ENCODE measurements at places on chromosomes 2 and 18.

DNA sequence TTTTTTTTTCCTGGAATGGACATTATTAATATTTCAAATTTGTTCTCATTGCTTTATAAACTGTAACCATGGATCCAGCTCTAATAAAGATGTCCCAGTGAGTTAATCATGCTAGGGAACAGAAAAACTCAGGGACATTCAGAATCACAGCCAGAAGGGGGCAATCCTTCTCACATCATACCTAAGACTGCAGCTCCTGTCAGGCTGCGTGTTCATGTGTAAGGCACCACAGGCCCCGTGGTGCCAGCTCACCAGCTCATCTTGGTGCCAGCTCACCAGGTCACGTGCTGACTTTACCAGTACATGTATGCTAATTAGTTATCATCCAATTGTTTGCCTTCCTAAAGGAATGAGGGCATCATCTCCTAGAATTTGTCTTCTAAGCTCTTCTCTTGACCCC lies 84.7 kb upstream of the NEDD4L start:
- DNase-seq: peak; percentile 31

DNA sequence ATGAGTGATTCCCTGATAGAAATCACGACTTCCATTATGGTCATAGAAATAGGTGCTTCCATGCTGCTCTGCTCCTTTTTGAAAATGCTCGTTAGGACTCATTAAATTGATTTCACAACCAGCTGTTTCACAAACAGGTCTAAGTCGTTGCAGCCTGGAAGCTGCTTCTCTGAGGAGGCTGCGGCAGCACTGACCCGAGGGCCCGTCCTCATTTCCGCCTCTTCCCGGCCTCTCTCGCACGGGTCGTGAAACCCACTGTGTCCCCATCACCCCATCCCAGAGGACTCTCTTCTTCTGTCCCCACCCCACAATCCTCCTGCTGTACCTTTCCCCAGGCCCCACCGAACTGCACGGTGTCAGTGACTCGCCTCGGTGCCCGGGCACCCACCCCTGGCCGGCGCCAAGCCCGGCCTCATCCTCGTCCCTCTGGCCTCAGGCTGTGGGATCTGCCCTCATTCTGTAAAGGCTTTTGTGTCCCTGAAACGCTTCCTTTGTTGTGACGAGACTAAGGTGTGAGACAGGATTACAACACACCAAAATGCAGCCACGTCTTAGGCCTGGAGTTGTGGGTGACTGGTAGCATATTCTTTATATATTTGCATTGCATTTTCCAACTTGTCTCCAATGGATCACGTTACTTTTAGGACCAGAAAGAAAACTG lies 112.7 kb upstream of the CTDP1 start:
- DNase-seq: no peak

GRCh38 chr2:36376319-36376765 lies 20.8 kb downstream of the CRIM1 start:
- no peak for DNase-seq

DNA sequence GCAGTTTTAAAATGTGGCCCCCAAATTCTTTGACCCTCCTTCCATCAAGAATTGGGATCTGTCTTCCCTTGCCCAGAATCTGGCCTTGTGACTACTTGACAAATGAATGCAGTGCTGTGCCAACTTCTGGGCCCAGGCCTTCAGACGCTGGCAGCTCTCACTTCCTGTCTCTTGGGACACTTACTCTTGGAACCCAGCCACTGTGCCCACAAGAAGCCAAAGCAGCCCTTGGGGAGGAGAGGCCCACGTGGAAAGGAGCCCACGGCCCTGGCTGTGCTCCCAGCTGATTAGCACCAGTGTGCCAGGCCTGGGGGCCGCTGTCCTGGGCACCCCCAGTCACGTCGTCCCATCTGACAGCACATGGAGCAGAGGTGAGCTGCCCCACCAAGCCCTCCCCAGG lies 56.6 kb downstream of the RPL37A start:
- no peak for DNase-seq

GRCh38 chr18:36157441-36157840 lies 27.7 kb downstream of the ELP2 start:
- DNase-seq: no peak

DNA sequence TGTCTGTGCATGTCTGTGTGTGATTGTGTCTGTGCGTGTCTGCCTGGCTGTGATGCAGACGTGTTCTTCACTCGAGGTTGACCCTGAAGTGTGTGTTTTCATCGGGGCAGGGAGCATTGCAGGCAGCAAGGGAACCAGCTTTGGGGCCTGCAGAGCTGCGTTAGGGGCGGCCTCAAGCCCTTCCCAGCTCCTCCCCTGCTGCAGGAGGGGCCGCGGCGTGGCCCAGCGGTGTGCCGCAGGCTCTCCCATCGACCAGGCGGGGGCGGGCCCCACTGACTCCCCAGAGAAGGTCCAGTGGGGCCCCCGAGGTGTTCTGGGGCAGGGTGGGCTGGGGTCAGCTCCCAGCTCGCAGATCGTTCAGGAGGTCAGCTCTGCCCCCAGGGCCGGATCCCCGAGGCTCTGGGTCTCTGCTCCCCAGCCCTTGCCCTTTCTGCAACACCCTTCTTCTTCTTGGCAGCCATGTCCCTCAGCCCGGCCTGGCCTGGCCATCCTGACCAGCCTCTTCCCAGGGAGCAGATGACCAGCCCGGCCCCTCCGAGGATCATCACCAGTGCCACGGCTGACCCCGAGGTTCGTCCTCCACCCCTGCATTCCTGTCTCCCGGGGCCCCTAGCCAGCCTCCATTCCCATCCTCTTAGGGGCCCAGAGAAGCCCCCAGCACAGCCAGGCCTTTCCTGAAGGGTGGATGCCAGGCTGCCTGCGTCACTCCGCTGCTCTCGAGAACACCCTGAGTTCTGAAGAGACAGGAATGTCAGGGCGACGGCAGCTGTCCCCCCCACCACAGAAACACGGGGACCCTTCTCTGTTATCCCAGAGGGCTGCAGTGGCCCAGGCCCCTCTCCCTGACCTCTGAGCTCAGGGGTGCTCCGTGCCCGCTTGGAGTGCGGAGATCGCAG lies 11.1 kb upstream of the KLHL30 start:
- peak; percentile 84 for DNase-seq

- no peak for DNase-seq
These were observed 37.5 kb upstream of the NFU1 start for GRCh38 chr2:69474688-69475087.

DNA sequence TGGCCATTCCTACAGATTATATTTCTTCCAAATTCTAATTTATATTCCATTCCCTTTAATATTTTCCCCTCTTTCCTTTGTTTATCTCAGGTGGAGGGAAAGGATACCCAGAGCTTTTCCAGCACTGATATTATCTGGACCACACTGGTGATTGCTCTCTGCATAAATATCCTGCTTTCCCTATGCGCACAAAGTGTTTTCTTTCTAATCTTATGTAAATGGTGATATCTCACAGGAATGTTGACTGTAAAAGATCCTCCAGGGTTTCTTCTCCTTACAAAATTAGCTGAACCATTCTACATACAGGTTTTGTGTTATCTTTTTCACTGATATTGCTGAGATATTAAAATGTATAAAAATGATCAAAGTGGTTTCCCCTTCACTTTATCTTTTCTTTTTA lies 59.1 kb upstream of the GALNT13 start:
- no peak for DNase-seq

GRCh38 chr18:74517236-74517630 lies 17.1 kb upstream of the CNDP1 start:
- no peak for DNase-seq

GRCh38 chr2:188569431-188570165 lies 277.9 kb downstream of the GULP1 start:
- DNase-seq: no peak

- DNase-seq: no peak
These were observed 13.7 kb downstream of the GEMIN6 start for GRCh38 chr2:38791744-38792143.

- peak; percentile 43 for DNase-seq
These were observed 30.8 kb downstream of the LPIN1 start for GRCh38 chr2:11777066-11777782.

GRCh38 chr2:235979753-235980435 lies 188.3 kb downstream of the GBX2 start:
- no peak for DNase-seq

DNA sequence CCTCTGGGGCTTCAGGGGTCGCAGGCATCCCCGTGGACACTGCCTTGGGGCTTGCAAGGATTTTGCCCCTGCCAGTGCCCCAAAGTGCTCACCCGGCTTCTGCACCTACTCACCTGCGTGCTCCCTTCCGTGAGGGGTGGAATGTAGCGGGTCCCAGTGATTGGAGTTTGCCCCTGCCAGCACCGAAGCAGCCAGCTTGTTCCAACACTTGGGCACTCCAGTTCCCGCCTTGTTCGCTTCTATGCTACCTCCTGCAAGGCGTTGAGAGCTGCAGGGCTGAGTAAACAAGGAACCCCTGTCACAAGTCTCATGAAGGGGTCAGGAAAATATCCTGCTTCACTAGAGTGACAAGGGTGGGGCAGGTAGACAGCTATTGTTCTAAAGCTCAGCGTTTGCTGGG lies 631.5 kb downstream of the EPHA4 start:
- DNase-seq: no peak

DNA sequence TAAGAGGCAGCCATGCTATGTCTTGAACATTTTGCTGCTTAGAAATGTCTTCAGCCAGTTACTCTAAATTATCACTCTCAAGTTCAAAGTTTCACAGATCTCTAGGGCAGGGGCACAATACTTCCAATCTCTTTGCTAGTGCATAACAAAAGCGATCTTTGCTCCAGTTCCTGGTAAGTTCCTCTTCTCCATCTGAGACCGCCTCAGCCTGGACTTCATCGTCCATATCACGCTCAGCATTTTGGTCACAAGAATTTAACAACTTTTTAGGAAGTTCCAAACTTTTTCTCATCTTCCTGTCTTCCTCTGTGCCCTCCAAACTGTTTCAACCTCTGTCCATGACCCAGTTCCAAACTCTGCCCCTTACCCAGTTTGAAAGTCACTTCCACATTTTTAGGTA lies 8.8 kb upstream of the SLC35F5 start:
- DNase-seq: no peak

DNA sequence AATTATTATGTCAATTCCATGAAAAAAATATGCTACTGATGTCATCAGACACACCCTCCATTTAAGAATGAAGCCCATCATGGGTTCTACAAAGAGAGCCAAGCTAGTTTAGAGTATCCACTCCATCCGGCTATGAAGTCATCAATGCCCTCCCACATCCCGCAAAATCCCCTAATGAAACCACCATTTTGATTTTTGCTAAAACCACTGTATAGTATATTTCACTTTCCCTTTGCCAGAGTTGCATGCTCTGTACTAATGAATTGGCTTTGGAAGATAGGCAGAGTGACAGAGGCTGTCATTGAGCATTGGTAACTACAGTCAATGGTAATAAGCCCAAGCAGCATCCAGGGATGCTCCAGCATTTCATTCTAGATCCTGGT lies 118.6 kb downstream of the ANKRD44 start:
- no peak for DNase-seq

DNA sequence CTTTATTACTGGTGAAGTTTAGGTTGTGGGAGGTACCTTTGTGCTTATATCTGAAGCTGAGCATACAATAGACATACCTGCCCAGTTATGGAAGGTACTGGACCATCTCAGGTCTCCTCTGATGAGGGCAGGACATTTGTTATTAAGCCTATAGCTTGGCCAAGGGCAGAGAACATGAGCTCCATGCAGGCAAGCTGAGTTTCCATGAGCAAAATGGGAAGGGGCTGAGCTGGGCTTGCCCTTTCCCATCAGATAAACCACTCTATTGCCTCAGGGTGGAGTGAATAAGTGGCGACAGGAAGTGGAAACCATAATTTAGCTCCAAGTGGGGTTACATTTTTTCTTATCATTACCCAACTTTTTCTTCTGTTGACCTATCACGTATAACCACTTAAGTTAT lies 39.9 kb upstream of the EML6 start:
- no peak for DNase-seq

- no peak for DNase-seq
These were observed 4.6 kb downstream of the GTF3C2 start for GRCh38 chr2:27351802-27352598.

DNA sequence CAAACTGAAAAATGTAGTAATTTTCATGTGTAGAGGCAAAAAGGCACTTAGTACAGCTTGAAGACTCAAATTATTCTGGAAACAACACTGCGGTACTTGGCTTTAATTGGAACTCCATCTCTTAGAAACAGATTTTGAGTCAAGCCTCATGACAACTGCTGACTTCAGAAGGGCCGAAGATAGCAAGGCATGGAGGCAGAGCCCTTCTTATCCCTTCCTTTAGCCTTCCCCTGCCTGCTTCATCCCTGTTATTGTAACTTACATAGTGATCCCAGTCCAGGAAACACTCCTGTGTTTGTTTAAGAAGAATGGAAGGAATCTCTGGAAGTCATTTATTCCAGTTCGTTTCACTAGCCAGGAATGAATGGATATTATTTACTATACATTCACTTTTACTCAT lies 110.9 kb upstream of the FAM98A start:
- no peak for DNase-seq

DNA sequence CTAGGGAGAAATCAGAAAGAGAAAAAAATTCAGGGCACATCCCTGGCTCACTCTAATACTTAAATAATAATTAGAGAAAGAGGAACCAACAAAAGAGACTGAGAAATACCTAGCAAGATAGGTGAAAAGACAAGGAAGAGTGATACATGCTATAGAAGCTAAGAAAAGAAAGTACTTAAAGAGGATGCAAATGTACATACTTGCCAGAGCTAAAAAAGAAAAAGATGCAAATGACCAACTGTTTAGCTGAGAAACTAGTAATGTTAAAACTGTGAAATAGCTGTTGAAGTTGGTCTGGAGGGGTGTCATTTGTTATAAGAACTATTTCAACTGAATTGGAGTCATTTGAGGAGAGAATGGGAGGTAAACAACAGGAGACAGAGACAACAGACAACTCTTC lies 412.2 kb downstream of the SPAG16 start:
- DNase-seq: no peak

GRCh38 chr2:150006591-150006990 lies 419.0 kb upstream of the MMADHC start:
- DNase-seq: no peak

DNA sequence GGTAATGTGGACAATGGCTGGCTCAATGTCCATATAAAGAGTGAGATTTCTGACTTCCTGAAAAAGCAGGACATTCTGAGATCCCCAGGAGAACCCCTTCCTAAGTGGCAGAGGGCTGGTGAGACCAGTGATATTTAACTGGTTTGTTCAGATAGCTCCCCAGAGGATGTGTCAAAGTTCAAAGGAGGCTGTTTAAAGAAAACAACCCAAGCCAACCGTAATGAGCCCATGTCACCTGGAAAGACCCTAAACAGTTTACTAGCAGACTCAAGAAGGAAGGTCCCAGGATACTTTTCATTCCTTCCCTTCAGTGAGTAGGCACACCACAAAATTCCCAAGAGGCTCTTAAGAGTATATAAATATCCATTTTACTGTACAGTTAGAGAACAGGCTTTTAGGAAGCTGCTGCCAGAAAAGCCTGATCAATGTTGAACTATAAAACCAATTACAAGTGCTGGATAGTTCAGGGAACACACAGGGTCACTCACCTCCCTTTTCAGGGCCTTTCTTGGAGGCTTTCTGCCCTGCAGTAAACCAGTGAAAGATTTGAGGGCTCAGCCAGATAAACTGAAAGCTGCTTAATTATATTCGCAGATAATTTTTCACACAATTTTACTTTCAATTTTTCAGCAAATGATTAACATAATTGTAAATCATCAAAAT lies 293.5 kb downstream of the ASXL3 start:
- DNase-seq: no peak

GRCh38 chr2:180992994-180993393 lies 12.6 kb downstream of the UBE2E3 start:
- no peak for DNase-seq

GRCh38 chr2:184444623-184445223 lies 153.6 kb upstream of the ZNF804A start:
- DNase-seq: no peak

- no peak for DNase-seq
These were observed 68.3 kb downstream of the TET3 start for GRCh38 chr2:74052732-74053710.
